ENCODE measurements at places on chromosomes 6 and 20. TPM values are rescaled to one million over a fixed set of nuclear protein-coding genes. Genes with fewer than 3 reads are reported as not detected.

Gene CYP21A2
- total RNA-seq: 1.4 TPM

Gene PGC
- 0.92 TPM for total RNA-seq

Gene SLC25A27
- total RNA-seq: 13.3 TPM

Gene CRYBG1
- 2.1 TPM for total RNA-seq

Gene GPR6
- not detected for total RNA-seq

Gene MGME1
- 5.8 TPM for total RNA-seq

Gene HLA-DQB2
- 1.7 TPM for total RNA-seq

GRCh38 chr6:47478233-47479139 is 897 bp downstream of the CD2AP start:
- DNase-seq: no peak

GRCh38 chr6:146017672-146018071 is 11.2 kb upstream of the GRM1 start:
- no peak for DNase-seq

DNA sequence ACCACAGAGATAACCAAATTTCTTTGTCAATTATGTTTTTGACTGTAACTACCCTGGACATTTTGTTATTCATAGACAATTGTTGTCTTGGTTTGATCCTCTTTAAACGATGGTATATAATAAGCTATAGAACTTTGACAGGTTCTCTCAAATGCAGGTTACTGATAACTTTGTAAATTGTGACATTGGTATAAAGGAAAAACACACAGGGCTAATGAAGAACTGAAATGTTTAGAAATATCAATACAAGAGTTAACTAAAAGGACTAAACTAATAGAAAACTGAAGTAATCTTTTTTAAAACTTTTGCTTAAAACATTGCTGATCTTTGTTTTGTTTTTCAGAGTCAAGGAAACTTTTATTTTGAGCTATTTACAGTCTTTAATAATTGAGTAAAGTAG is 124.8 kb downstream of the TPBG start:
- DNase-seq: no peak

DNA sequence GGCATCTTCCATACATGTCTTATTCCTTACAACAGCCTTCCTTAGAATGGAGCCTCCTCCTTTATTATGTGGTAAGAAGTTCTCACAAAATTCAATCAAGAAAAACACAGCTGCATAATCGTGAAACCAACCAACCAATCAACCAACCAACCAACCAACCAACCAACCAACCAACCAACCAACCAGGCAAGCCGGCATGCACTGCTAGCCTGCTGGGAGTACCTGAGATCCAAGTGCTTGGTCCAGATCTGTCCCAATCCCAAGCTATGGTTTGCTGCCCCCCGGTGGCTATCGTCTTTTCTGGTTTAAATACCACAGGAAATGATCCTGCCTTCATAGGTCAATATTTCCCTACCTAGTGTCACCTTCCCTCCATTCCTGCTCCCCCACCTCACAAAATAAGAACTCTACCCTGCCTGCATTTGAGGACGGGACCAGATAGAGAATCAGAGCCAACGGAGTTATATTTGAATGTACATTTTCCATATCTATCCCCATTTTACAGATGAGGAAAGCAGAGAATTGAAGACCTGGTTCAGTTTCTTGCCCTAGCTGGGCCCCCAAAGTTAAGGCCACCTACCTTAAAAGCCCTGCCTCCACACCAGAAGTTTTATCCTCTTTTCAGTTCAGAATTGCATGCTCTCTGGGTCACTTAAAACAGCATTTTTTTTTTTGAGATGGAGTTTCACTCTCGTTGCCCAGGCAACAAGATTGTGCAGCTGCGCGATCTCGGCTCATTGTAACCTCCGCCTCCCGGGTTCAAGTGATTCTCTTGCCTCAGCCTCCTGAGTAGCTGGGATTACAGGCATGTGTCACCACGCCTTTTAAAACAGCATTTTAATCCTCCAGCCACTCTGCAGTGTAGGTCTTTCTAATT is 27.1 kb downstream of the RAB44 start:
- no peak for DNase-seq

DNA sequence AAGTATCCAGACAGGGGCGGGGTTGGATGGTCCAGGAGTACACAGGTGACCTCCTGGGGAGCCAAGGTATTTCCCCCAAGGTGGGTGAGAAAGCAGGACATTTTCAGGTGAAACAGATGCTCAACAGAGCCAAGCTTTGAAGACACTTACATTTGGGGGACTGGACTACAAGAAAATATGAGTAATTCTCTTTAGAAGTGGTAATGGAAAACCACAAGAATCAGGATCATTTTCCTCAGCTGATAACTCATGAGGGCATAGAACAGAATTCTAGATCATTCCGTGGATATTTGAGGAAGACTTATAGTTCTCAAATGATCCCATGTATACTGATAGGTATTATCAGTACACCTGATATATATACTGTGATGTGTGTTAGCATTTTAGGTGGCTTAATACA is 89.9 kb downstream of the UST start:
- DNase-seq: no peak

DNA sequence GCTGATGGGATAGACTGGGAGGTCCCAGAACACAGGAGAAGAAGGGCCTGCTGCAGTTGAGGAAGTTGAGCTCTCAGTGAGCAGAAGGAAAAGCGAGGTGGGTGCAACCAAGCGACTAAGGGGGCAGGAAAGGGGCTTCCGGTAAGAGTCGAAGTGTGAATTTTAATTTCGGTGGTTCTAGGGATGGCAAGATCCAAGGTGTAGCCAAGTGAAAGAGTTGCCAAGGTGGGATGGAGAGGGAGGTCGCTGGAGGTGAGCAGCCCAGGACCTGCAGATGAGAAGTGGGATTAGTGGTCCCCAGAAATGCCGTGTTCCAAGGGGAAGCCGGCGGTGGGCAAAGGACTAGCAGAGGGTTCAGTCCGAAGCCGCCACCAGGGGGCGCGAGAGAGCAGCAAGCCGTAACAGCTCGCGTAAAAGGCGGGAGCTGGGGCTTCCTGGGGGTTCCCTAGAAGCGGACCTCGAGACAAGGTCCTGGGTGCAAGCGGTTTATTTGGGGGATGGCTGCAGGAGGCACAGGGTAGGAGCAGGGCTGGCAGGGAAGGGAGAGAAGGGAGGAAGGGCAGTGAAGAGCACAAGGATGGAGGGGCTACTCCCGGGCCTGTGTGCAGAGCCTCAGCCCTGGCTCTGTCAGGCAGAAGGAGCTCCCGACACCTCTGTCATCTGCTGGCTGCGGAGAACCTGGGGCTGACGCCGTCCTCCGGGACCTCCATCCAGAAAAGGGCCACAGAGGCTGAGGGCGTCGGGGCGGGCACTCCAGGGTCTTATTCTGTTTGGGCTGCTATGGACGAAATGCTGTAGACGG is 103.6 kb downstream of the PAX1 start:
- no peak for DNase-seq

DNA sequence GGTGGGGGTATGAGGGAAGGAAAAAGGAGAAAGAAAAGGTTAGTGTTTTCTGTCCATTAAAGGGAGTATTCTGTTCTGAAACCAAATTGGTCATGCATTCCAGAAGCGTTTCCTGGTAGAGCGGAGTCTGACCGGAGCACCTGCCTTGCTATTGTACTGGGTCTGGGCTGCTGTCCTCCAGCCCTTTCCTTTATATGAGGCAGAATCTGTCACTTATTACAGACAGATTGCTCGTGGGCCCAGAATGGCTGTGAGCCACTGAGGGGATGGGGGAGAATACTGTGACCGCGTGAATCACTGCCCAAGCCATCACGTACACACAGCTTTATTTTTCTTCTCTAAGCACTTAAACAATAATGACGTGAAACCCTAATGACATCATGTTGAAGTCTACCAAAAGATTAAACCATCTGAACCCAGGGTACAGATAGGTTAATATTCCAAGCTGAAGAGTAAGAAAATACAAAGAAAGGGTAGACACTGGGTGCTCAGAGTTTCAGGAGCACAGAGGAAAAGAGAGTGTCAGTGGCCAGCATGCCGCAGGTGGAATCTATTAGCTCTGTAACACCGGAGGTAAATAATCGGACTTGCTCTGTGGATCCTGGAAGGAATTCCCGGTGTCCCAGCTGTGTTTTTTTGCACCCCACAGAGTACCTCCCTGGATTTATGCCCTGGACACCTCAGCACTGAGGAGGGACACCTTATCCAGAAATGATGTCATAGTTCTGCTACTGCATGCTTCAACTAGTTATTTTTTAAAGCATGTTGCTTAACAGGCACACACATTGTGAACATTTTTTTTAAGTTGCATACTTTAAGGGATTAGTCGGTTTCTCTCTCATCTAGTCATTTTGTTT is 573.3 kb downstream of the PKHD1 start:
- no peak for DNase-seq

All from esophagus muscularis mucosa (tissue), 4 donors.